ENCODE measurements at places on chromosomes 5 and 9.

DNA sequence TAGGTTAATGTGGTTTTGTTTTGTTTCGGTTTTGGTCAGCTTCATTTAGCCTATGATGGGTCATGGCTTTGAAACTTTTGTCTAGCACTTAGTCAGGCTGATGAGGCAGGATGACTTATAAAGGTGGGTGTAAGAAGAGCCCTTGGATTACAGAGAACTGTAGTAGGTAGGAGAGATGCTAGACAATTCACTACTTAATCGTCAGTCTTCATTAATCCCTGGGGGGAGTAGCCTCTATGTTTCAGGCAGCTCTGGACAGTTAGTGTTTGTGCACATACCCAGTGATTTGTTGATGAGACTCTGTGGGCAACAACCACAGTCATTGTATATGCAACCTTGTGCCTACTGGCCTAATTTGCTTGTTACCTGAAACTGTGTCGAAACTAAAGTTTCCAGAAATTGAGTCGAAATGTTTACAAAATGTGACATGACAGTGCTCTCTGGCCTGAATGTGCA, 113.3 kb downstream of the MTREX start:
- peaks cover 63% of the 10 kb centered on the region for H3K4me1 ChIP-seq
- no peak for DNase-seq
- no peak overlapping the region for H3K4me3 ChIP-seq
- H3K36me3 ChIP-seq = peaks cover 20% of the 10 kb centered on the region
- H3K27ac ChIP-seq = peak overlapping the region; percentile 65

DNA sequence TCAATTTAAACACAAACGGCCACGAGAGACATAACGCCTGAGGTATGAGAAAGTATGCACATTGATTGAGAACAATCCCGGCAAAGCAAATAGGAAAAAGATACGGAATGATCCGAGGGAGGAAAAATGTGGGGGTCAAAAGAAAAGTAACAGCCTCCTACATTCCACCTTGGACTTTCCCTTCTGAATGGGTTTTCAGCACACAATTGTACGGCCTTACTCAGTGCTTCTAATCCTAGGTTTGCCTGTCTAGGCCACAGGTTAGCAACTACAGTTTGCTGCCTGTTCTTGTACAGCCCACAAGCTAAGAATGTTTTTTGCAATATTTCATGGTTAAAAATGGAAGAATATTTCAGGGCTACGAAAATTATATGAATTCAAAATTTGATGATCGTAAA, 46.2 kb upstream of the RNF20 start:
- H3K4me3 ChIP-seq = peak overlapping the region; percentile 81
- no peaks in the 10 kb centered on the region for H3K36me3 ChIP-seq
- no peak for DNase-seq
- H3K4me1 ChIP-seq = peaks cover 26% of the 10 kb centered on the region
- peaks cover 7% of the 10 kb centered on the region for H3K27me3 ChIP-seq
- H3K27ac ChIP-seq = peak overlapping the region; percentile 87

- no peaks in the 10 kb centered on the region for H3K4me1 ChIP-seq
- peaks cover 19% of the 10 kb centered on the region for H3K27me3 ChIP-seq
- no peak for DNase-seq
- no peak overlapping the region for H3K4me3 ChIP-seq
- no peak overlapping the region for H3K27ac ChIP-seq
These were observed 16.1 kb downstream of the AMBP start for GRCh38 chr9:114061830-114062474.

GRCh38 chr5:168089201-168089887, 202.1 kb upstream of the WWC1 start:
- no peaks in the 10 kb centered on the region for H3K27me3 ChIP-seq
- DNase-seq = no peak
- no peaks in the 10 kb centered on the region for H3K36me3 ChIP-seq
- no peak overlapping the region for H3K4me3 ChIP-seq

GRCh38 chr9:111375817-111376564, 46.0 kb upstream of the OR2K2 start:
- no peaks in the 10 kb centered on the region for H3K27me3 ChIP-seq
- no peak overlapping the region for H3K4me3 ChIP-seq
- no peaks in the 10 kb centered on the region for H3K4me1 ChIP-seq
- H3K27ac ChIP-seq = no peak overlapping the region
- peaks cover 40% of the 10 kb centered on the region for H3K36me3 ChIP-seq
